Heart right ventricle (tissue), 16 donors: ENCODE measurements at places on chromosomes 7 and 10. TPM values are rescaled to one million over a fixed set of nuclear protein-coding genes. Genes with fewer than 3 reads are reported as not detected.

DNA sequence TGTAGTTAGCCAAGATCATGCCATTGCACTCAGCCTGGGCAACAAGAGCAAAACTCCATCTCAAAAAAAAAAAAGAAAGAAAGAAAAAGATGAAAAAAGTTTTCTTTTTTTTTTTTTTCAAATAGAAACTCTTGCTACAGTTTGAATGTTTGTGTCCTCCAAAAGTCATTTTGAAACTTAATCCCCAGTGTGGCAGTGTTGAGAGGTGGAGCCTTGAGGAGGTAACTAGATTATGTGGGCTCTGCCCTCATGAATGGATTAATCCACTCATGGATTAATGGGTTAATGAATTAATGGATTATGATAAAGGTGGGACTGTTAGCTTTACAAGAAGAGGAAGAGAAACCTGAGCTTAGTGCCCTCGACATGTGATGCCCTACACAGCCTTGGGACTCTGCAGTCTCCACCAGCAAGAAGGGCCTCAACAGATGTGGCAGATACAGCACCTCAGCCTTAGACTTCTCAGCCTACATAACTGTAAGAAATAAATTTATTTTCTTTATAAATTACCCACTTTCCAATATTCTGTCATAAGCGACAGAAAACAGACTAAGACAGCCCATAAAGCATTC, 25.1 kb downstream of the CPEB3 start:
- no peak for DNase-seq

- no peak for DNase-seq
Measured at GRCh38 chr7:42913591-42913990, 1.7 kb upstream of the C7orf25 start.

GRCh38 chr10:28922861-28923260, 245.5 kb downstream of the BAMBI start:
- no peak for DNase-seq

DNA sequence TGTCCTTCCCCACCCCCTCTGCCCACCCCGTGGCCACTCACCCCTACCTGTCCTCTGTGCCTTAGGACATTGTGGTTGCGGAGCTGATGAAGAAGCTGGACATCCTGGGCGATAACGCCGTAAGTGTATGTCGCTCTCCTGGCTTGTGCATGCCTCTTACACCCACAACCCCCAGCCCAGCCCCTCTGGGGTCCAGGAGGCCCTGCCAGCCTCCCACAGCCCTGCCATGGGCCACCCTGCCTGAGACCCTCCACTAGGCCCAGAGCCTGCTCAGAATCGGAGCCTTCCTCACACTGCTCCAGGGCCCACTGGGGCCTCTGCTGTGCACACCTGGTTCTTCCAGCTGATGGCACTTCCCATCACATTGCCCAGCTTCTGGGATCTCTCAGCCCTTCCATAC, 36.8 kb upstream of the DPYSL4 start:
- no peak for DNase-seq

DNA sequence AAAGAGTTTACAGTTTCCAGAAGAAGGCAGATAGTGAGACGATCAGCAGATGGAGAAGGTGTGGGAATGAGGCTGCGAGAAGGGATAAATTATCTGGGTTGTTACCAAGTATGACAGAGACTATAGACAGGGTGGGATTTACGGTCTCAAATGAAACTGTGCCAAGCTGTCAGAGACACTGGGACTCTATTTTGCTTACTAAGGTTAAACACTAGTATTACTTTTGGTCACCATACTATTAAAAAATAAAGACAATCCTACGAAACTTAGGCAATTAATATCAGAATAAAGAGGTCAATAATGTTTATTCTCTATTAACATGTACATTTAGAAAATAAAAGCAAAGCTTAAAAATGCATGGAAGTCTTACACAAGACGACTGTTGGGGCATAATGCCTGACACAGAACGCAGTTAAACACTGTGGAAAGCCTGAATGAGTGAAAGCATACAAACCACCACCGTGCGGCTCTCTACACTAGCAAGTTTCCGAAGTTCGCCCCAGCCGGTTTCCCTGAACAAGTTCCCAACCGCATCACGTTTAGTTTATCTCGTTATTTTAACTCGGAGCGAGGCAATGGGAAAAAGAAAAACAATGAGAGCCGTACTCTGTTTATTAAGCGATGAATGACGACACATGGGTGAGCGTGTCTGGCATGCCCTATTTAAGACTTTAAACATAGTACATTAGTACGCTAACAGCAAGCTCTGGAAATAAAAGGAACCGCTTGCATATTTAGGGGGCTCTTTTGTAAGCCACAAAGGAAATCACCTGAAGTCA, 909 bp upstream of the CC2D2B start:
- peak; percentile 31 for DNase-seq

GRCh38 chr7:151226560-151226874, 488 bp downstream of the ABCF2 start:
- no peak for DNase-seq

GRCh38 chr7:91912494-91912893, 28.2 kb upstream of the AKAP9 start:
- no peak for DNase-seq

GRCh38 chr10:126070476-126071215, 174.3 kb downstream of the FANK1 start:
- DNase-seq = no peak

CALHM2 gene
- total RNA-seq = 8.1 TPM

SYT15B gene
- total RNA-seq = 3.8 TPM
